ENCODE measurements at places on chromosomes 4 and X. TPM values are rescaled to one million over a fixed set of nuclear protein-coding genes. Genes with fewer than 3 reads are reported as not detected.

The CCDC149 gene
- total RNA-seq: 19.7 TPM

The ENPP6 gene
- total RNA-seq: not detected

The PDZD11 gene
- 50.6 TPM for total RNA-seq

The CT47B1 gene
- total RNA-seq: not detected

The IQCM gene
- total RNA-seq: not detected

All from hair follicle dermal papilla cell (primary cell).